RCC 7860 (cell line): ENCODE measurements at places on chromosomes 5 and 9.

DNA sequence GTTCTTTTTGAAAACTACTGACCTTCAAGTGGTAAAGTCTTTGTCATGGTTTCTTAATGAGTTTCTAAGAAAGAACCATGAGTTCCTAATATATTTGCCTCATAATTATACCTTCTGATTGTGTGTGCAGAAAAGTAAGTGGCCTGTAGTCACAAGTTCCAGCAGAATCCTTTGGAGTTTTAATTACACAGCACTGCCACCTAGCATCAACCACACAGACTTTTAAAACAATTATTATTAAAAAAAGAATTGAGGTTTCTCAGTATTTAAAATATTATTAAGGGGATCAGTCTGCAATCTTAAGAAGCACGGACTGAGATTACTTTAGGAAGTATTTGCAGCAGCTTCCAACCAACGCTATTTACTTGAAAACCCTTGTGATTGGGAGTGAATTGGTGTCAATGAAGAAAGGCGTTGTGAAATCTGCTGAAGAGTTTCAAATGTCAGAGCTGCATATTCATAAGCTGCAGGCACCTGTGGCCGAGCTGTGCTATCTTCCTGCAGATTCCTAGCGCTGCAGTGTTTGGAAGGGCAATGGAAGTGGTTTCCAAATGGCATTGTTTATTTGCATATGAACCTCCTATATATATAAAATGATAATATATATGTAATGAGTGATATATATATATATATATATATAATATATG lies 1074.2 kb upstream of the WWC1 start:
- DNase-seq: no peak

DNA sequence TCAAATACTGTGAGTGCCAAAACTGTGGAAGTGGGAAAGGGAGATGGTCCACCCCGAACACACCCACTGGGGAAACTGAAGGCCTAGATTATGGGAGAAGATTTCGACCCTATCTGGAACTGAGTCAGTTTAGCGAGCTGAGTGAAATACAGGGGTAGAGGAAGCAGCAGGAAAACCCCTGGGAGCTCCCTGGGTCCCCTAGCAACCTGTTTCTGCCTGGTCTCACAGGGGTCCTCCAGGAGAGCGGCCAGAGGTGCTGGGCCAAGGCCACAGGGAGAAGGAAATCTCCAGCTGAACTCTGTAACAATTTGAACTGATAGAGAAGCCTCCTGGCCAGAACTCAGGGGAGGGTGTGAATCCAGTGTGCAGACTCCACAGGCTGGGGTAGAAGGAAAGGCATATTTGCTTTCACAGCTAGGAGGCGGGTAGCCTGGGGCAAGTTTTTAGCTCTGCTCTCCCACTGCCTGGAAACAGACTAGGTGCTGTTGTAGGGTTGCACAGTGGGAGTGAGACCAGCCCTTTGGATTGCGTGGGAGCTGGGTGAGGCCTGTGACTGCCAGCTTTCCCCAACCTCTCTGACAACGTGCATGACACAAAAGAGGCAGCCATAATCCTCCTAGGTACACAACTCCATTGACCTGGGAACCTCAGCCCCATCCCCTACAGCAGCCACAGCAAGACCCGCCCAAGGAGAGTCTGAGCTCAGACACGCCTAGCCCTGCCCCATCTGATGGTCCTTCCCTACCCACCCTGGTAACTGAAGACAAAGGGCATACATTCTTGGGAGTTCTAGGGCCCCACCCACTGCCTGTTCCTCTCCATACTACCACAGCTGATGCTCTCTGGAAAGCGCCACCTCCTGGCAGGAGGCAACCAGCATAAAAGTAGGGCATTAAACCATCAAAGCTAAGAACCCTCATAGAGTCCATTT lies 78.8 kb upstream of the GPBP1 start:
- DNase-seq: no peak

- no peak for DNase-seq
Observed at GRCh38 chr9:68631811-68632210, 73.2 kb upstream of the PIP5K1B start.

DNA sequence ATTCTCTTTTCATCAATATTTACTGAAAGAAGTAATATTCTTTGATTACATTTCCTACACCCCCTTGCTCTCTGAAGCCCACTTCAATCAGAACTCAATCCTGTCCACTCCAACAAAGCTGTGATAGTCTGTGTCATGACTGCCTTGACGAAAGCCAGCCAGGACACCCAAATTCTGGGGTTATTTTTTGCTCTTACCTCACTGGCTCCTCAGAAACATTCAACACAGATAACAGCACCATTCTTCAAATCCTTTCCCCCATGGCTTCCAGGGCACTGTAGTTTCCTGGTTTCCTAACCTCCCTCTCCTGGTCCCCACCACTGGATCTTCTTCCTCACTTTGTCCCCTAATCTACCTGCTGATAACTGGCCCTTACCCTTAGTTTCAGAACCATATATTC lies 106.1 kb upstream of the FER start:
- no peak for DNase-seq

DNA sequence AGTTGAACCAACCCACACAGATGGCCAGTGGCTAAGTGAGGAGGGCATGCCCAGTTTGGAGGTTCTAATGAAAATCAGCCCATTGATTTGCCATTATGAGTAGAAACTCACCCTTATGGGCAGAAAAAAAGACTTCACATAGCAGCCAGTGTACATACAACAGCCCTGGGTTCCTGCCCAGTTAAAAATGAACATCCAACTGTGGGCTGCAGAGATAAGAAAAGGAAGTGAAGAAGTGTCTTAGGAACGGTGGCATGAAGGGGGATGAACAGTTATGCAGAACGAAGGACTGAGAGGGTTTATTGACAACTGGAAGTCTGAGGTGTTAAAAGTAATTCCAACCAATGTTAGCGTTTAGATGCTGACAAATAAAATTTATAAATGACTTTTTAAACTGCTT lies 118.4 kb downstream of the MARCHF3 start:
- DNase-seq: no peak

DNA sequence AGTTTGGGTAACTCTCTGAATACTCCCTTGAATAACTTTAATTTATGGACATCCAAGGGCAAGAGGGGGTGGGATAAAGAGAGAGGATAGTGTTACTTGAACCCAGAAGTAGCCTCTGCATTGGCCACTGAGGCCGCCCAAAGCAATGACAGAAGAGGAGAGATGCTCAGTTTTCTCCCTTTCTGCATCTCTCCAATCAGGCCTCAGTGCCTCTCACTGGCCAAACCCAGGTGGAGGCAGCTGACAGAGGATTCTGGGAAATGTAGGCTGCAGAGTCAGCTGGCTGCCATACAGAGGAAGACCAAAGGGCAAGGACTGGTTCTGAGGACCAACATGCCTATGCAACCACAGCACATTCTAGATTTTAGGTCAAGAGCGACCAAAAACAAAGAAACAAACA lies 719.4 kb downstream of the MAT2B start:
- DNase-seq: no peak

GRCh38 chr9:95143591-95144561 lies 173.6 kb downstream of the FANCC start:
- no peak for DNase-seq
